ENCODE measurements at places on chromosomes 11 and 22.

DNA sequence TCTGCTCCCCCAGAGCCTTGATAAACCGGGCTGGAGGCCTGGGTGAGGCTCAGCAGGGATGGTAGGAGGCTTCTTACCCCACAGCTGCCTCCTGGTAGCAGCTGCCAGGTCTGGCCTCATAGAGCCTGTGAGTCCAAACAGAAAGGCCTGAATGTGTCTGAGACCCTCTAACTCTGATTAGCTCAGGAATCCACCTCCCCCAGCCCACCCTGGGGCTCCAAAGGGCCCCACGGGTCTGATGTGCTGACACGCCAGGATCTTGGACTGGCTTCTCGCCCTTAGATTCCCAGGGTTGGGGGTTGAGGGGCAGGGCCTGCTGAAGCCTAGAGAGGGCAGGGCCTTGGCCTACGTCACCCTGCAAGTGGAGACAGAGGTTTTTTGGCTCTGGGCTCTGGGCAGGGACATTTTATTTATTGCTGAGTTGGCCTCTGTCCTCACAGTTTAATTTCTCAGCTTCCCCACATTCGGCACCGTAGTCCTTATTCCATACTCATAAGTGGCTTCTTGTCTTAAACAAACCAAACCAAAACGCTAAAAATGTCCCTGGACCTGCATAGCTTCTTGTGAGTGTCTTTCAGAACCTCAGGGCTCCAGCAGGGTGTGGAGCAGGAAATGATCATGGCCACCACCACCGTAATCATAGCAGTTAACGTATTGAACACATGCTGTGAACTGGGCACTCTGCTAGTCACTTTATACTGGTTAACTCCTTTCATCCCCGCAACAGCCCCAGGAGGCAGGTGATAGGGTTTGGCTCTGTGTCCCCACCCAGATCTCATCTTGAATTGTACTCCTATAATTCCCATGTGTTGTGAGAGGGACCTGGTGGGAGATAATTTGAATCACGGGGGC is 25.1 kb downstream of the KIAA1671 start:
- DNase-seq, result no peak

GRCh38 chr11:130776061-130776419 is 140.2 kb downstream of the SNX19 start:
- no peak for DNase-seq

GRCh38 chr11:68099474-68100405 is 21.4 kb downstream of the CHKA start:
- no peak for DNase-seq

GRCh38 chr22:25837288-25837900 is 95.4 kb downstream of the MYO18B start:
- no peak for DNase-seq

DNA sequence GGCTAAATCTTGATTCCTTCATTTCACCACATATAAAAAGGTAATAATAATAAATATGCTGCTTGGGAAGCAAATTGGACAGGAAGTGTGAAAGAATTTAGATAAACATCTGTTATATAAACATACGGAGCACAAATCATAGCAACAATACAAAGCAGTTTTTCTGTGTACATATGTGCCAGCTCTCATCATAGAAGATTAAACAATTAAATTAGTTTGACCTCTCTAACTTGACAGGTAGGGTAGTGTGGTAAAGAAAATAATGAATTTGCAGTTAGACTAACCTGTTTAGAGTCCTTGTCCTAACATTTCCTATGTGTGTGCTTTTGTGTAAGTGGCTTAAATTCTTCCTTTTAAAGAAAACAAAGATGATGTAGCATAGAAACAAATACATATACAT is 995.7 kb upstream of the TENM4 start:
- DNase-seq, result no peak

Data from HFFc6 (cell line).